ENCODE measurements at places on chromosomes 4 and X.

DNA sequence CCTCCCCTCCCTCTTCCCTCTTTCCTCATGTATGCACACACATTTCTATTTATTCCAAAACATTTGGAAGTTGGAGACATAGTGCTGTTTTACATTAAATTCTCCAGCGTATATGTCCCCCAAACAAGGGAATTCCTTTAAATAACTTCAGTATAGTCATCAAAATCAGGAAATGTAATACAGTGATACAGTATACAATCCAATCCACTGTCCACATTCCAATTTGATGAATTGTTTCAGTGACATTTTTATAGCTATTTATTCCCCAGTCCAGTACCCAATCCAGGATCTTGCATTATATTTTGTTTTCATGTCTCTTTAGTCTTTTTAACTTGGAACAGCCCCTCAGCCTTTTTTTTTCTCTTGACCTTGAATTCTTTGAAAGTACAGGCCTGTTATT lies 233.0 kb downstream of the DKK2 start:
- DNase-seq = no peak

GRCh38 chr4:25154594-25155265 lies 5.5 kb downstream of the SEPSECS start:
- no peak for DNase-seq

DNA sequence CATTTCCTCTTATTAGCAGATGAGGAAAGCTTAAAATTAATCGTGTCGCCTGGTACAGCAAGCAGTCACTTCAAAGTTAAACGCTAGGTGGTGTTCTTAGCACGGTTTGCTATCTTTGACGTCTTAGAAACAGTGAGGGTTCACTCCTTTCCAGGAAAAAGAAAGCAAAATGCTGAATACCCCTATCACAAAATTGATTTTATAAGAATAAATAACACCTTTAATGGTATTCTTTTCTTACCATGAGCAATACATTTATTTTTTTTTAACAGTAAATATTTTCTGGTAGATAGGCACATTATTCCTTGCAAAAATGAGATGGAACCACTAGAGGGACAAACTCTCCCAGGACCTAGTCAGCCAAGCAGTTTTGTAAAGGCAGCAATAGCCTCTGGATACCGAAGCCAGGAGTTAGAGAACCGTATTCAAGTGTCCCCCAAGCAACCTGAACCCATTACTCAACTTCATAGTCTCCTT lies 153.9 kb downstream of the KDR start:
- no peak for DNase-seq

DNA sequence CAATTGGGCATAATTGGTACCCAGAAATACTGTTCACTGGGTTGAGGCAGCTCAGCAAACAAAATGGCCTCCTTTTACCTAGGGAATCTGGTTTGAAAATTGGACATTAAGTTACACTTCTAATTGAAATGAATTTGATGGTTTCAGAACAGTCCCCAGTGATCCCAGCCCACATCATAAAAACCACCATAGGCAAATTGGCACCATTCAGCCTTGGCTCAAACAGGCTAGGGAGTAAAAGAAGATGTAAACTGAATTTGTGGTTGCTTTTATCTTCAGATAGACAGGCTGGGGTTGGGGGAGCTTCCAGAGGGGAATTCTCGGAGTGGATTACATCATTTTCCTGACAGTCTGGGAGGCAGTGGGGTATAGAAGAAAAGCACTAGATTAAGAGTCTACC lies 576.5 kb downstream of the MID1IP1 start:
- DNase-seq = no peak

DNA sequence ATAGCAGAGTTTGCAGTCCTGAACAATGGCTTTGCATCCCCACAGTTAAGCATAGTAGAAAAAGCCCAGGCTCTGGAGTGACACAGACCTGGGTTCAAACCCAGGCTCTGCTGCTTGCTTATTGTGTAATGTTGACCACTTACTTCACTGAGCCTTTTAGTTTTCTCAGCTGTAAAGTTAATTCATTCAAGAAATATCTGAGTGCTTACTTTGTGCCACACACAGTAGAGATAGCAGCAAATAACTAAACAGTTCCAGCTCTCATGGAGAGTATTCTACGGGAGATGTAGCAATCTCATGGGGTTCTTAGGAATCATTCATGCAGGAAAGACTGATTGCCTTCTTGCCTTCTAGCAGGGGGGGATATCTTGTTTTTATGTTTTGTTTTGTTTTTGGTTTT lies 63.2 kb downstream of the SLC9A6 start:
- no peak for DNase-seq

GRCh38 chr4:89161841-89162240 lies 50.5 kb downstream of the TIGD2 start:
- DNase-seq = no peak

GRCh38 chr4:7194251-7195140 lies 2.2 kb downstream of the SORCS2 start:
- no peak for DNase-seq

- no peak for DNase-seq
These were observed 5.5 kb downstream of the SUV39H1 start for GRCh38 chrX:48702032-48702431.

DNA sequence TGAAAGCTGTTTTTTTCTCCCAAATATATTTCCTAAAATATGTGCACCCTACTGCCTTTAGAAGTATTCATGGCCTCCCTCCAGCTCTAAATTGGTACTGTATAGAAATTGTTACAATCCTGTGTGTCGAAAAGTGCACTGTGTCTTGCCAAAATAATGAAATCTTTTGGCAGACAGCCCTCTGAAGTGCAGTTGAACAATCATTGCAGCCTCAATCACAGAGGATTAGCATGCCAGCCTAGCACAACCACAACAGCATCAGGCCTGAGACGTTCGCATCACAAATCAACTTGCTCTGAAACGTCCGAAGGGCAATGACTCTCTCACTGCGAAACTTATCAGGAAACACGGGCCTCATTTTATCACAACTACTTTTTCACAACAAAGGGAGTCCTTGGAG lies 99.0 kb downstream of the ANOS1 start:
- DNase-seq = no peak

DNA sequence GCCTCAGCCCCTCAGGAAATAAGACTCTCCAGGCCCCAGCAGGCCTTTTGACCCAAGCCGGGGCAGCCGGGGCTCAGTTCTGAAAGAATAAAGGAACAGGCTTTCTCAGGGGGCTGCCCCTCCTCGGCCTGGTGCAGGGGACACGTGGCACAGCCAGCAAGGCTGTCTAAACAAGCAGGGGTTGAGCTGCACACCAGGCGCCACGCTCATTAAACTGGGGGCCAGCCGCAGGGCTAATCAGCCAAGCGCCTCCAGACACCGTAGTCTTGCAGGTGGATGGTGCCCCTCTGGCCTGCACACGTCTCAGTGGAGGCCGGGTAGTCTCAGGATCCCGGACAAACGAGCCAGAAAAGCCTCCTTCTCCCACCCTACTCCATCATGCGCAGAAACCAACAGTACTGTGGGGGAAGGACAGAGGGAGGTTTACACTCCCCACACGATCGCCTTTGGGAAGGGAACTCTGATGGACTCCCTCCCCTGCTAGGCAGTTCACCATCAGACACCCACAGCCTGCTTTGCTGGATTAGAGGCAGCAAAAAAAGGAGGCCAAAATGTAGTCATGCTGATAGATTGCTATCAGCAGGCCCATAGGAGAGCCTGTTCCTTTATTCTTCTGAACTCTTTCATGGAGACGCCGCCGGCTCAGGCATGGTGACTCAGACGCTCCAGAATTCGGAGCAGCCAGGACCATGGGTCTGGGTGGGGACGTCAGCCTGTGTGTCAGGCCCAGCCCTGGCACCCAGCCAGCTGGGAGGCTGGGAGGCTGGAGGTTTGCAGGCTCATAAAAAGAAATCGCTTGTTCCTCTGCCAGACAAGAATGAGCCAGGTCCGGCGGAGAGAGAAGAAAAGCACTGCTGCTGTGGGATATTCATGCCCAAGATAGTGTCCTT lies 342.4 kb downstream of the BCOR start:
- DNase-seq = no peak

- no peak for DNase-seq
These were observed 1268.6 kb downstream of the RAPGEF2 start for GRCh38 chr4:160371446-160371845.

DNA sequence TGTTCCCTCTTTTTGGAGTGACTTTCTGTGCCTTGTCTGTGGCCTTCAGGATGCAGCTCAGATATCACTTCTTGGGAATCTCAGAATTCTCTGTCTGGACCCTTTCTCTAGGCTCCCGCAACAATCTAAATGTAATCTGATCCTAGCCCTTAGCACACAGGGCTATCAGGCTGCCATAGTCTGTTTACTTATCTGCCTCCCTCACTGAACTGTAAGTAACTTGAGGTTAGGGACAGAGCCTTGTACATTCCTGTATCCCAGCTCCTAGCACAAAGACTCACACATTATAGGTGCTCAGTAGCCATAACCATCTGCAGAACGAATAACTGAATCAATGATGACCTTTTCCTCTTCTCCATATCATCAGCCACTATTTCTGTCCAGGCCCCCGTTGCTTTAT lies 69.5 kb downstream of the RTL9 start:
- DNase-seq = no peak

DNA sequence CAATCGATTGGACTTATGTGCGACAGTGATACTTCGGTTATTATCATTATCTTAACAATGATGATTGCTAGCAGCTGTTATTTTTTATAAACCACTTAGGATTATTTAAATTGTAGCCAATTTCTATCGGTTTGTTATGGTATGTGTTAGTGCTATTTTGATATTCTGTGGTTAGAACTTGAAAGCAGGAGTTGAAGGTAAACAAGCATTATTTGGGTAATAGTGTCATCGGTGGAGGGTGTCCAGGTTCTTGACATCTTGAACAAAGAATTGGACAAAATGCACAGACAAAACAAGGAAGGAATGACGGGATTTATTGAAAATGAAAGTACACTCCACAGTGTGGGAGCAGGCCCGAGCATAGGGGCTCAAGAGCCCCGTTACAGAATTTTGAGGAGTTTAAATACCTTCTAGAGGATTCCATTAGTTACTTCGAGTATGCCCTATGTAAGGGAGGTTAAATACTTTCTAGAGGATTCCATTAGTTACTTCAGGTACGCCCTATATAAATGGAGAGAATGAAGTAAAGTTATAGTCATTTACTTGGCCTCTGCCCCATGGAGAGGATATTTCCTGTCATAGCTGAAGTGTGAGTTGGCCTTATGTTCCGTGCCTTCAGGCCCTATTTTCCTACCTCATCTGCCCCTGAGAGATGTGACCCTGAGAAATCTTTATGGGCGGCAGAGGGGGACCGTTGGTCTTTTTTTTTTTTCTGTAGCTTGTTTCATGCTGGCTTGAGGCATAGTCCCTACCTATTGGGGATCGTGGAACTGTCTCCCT lies 13.1 kb downstream of the MOB1B start:
- no peak for DNase-seq

GRCh38 chr4:160238790-160239189 lies 1135.9 kb downstream of the RAPGEF2 start:
- DNase-seq = no peak

DNA sequence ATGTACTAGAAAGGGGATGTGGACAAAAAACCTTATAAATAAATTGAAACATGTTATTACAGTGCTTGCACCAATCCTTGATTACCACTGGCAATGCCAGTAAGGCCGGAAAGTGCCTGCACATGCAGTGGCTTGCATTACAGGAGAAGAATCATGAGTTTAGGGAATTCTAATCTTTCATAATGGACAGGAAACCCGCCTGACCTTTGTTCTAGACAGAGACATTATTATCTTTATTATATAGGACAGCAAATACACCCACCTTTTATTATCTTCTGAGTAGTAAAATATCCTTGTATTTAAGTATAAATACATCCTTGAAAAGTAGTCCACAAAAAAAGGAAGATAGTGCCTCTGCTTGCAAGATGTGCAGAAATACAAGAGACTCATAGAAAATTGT lies 379.9 kb upstream of the LCORL start:
- no peak for DNase-seq

DNA sequence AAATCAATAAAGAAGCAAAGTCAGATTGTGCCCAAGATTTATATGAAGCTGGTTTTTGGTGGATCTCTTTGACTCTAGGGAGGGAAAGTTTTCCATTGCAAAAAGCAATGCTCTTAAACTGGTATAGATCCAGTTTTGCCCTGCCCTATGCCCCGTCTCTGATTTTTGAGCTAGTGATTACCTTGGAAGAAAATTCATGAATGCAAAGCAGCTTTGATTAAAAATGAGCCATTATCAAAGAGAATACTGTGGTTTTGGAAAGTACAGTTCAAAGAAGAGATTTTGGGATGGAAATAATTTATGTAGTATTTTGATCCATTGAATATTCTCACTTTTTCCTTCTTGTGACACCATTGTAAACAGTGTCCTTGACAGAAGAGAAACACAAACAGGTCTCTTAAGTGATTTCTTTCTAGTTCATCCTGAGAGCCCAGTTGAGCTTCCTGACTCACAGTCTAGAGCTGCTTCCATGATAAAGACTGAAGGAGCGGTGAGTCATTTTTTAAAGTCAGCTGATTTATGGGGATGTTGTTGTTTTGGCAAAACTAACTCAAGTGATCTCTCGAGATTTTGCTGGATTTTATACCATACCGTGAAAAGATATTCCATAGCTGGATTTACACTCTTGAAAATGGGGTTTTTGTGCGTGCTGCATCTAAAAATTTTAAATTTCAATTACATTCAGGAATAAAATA lies 76.7 kb downstream of the AFF1 start:
- DNase-seq = no peak

DNA sequence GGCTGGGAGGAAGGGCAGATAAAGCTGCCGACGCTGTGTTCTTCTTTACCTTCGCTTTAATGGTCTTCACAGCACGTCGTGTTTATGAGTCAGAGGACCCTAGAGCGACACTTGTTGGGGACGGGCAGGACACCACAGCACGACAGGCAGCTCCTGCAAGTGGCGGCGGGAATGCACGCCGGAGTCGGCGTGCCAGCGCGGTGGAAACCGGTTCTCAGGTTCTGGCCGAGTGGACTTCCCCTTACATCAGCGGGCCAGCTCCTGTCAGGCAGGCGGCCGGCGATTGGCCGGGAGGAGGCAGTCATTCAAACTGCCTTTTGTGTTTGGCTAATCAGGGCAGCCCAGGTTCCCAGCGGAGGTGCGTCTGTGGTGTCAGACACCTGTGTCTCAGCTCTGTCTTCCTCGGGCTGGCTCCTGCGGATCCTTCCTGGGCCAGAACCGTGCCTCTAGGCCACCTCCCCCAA lies 150.9 kb downstream of the SHROOM3 start:
- no peak for DNase-seq

DNA sequence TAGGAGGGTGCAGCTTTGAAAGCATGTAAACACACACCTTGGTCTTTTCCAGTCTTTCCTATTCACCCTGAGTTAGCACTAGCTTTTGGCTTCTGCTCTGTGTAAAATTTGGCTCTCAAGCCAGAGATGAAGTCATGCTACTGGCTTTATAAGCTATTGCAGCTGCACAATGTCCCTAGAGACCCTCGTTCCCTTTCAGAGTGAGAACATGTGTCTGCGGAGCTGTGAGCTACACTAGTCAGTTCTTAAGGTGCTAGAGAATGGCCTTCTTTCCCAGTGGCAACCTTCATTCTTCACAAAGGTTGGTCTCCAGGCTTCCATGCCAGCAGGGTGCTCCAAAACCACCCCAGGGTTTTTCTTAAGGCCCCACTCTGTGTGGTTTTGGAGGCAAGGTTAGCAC lies 199.1 kb downstream of the SPATA18 start:
- DNase-seq = no peak

- DNase-seq = no peak
These were observed 11.7 kb upstream of the STATH start for GRCh38 chr4:69984030-69984443.

Measured in activated CD4-positive, alpha-beta T cell treated with anti-CD3 and anti-CD28 coated beads for 4 hours (primary cell).